ENCODE measurements at places on chromosomes 12 and 14. TPM values are rescaled to one million over a fixed set of nuclear protein-coding genes. Genes with fewer than 3 reads are reported as not detected.

IKZF4 gene
- total RNA-seq = 0.94 TPM

SLC8A3 gene
- not detected for total RNA-seq

NUP107 gene
- 63.3 TPM for total RNA-seq

TAS2R8 gene
- total RNA-seq = not detected

KCNC2 gene
- total RNA-seq = not detected

GUCY2C gene
- total RNA-seq = not detected

RFX4 gene
- total RNA-seq = not detected

PTPN6 gene
- 37.5 TPM for total RNA-seq

EPYC gene
- total RNA-seq = not detected

CD9 gene
- 284 TPM for total RNA-seq

LALBA gene
- total RNA-seq = not detected

DNA sequence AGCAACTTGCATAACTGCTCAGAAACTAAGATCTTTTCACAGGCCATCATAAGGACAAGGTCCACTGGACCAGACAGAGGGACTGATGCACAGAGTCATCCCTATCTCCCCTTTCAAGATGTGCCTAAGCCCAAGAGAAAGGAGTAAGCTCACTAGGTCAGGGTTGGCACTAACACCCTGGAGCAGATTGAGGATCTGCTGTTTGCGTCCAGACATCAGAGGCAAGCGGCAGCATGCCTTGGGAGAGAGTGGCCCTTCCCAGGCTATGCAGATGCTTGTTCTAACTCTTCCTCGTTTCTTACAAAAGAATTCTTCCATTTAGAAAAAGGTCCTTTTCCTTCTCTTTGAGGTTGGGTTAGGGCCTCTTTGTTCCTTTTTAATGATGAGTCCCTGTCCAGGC lies 187.2 kb downstream of the KCNA5 start:
- no peak for DNase-seq

DNA sequence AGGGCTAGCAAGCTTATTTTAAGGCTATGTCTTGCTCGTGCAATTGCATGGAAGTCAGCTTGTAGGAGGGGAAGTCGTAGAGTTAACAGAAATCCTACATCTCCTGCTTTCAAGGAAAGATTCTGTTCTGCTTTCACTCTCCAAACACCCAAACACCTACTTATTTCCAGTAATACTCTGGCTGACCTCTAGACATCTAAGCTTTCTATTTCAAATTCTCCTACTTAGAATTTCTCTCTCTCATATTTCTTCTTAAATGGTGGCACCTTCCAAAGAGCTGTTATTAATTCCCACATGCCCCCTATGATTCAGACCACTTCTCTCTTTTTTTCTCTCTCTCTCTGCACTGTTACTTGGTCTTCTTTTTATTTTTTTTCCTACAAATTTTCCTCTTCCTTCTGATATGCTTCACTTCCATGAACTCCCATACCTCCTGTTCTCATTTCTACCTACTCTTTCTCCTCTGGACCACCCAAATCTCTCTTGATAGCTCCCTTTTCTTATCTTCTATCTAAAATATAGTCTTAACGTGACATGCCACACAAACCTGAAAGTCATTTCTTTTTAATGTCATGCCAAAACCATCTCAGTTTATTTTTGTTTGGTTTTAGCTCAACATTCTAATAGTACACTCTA lies 90.8 kb downstream of the RPS6KA5 start:
- DNase-seq = no peak

- no peak for DNase-seq
Observed at GRCh38 chr12:124663771-124664366, 96.5 kb upstream of the NCOR2 start.

GRCh38 chr12:42868291-42868690 lies 278.7 kb upstream of the PRICKLE1 start:
- DNase-seq = no peak

DNA sequence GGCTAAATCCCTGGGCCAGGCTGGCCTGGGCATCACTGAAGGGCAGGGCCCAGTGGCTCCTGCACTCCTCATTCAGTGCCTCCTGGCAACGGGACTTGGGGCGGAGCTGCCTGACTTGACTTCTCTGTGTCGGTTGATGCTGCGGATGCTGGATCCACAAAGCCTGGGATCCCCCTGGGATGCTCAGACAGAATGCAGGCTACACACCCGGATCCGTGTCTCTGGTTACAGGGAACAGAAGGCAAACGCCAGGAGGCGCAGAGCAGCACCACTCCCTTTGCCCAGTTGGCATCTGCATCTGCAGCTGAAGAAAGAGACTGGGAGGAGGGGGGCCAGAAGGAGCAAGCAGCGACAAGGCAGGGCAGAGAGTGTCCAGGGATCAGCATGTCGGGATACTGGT lies 154.5 kb upstream of the FKBP4 start:
- DNase-seq = no peak

GRCh38 chr12:77104286-77104685 lies 38.9 kb upstream of the E2F7 start:
- DNase-seq = no peak

DNA sequence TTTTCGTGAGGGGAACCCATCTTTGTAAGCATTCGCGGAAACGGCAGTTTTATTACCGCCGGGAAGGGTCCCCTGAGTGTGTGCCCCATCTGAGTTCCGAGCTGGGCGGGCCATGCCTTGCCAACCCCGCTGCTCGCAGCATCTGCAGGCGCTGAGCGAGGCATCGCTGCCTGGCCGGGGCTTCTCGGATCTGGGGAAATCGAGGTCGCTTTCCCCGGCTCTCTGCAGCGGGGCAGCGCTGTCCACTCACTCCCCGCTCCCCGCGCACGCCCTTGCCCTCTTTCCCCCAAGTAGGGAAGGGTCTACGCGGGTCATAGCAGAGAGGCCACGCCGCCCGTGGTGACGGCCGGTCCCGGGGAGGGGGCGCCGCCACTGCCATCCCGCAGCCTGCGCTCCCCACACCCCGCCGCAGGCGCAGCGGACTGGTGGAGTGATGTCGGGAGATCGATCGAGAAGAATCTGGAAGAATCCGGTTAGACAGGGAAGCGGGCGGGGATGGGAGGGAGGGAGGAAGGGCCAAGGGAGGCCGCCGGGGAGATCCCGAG lies 507 bp upstream of the FKBP4 start:
- no peak for DNase-seq

DNA sequence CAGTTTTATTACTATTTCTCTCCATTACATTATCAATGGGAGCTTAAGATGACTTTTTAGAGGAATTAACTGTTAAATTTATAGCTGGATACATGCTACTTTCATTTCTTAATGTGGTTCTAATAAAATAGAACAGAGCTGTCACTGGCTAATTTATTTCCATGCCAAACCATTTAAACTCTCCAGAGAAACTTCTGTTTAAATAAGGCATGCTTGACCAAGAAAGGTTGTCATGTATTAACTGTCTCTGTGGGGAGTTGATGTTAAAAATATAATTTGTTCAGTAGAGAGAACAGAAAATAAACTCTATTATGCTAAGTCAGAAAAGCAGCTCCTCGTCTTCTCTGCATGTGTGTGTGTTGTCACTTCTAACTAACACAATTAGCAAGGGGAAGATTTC lies 447.4 kb downstream of the SLC16A7 start:
- DNase-seq = no peak

GRCh38 chr12:78928200-78929074 lies 63.9 kb downstream of the SYT1 start:
- DNase-seq = no peak

DNA sequence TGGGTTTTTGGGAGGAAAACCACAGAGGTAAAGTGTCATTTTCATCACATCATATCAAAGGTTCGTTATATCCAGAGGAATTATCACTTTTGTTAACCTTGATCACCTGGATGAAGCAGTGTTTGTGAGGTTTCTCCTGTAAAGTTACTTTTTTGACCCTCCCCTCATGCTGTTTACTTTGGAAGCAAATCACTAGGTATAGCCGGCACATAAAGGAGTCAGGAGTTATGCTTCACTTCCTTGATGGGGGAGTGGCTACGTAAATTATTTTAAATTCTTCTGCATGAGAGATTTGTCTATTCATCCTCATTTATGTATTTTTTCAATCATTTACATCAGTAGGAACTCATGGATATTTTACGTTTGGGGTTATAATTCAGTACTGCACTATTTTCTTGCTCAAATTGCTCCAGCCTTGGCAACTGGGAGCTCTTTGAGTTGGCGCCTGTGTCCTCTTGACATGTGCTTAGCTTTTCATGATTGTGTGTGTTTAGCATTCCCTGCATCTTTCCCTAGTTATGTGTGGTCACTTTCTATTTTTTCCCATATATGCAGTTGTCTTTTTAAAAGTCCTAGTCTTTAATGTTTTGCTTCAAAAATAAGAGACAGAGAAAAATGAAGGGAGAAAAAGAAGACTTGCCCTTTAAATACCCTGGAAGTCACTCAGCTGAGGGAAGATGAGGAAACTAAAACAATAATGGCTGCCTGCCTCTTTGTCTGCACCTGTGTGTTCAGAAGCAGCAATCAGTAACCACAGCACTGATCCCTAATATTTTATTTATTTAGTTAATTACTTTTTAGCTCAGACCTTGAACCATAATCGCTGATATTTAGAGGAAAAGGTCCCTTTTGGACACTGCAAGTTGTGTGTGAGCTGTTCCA lies 62.1 kb downstream of the ZNF641 start:
- no peak for DNase-seq

GRCh38 chr12:8145754-8146441 lies 10.9 kb upstream of the ZNF705A start:
- DNase-seq = peak; percentile 3

- DNase-seq = no peak
Observed at GRCh38 chr14:72929316-72930080, 3.2 kb downstream of the DCAF4 start.

DNA sequence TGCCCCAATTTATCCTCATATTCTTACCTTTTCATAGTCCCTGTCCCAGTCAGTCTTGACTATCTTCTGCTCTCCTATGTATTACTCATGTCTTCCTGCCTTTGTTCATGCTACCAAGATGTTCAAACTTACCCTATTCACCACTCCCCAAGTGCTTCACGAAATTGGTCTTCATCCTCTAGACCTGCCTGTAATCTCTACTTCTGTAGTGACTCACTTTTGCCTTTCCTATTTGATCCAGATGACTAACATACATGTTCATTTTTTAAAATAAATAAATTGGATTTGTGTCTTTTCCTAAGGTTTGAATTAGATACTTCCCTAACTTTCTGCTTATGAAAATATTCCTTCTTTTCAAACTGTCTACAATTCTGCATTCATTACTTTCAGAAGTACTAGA lies 107.7 kb upstream of the PPM1H start:
- DNase-seq = no peak

GRCh38 chr12:2236506-2237294 lies 183.9 kb downstream of the CACNA1C start:
- no peak for DNase-seq

DNA sequence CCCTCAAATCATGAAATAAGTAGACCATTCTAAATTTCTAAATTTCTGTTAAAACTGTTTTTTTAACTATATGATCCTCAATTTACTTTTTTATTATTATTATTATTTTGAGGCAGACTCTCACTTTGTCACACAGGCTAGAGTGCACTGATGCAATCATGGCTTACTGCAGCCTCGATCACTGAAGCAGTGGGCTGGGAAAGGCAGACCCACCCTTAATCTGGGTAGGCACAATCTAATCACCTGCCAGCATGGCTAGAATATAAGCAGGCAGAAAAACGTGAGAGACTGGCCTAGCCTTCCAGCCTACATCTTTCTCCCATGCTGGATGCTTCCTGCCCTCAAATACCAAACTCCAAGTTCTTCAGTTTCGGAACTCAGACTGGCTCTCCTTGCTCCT lies 2.3 kb downstream of the ERO1A start:
- DNase-seq = no peak

- DNase-seq = no peak
Observed at GRCh38 chr14:52422650-52423356, 108.7 kb downstream of the PTGER2 start.

DNA sequence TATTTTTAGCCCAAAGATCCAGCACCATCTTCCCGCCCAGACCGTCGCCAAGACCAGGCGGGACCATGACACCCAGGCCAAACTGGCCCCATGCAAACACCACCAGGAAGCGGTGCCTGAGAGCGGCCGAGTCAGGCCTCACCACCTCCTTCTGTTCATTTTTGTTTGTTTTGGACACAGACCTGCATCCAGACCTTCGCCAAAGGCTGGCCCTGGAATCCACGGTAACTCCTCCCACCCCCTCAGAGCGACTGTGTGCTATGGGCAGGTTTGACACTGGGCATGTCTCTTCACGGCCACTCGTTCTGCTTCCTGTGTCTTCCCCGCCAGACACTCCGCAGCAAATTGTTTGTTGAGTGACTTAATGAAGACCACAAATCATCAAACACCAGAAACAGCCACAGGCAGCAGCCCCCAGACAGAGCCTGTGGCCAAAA lies 47.1 kb downstream of the NCOR2 start:
- DNase-seq = no peak

- no peak for DNase-seq
Observed at GRCh38 chr14:92783813-92784431, 10.2 kb upstream of the GOLGA5 start.

DNA sequence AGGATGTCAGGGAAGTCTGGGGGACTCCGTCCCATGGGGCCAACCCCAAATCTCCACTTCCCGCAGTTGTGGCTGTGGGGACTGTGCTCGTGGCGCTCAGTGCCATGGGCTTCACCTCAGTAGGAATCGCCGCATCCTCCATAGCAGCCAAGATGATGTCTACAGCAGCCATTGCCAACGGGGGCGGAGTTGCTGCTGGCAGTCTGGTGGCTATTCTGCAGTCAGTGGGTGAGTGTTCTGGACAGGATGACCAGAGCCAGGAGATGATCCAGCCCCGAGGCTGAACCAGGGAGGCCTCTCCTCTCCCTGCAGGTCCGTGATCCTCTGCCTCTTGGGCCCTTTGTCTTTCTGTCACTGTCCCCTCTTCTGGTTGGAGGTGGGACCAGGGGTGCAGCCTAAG lies 8.8 kb upstream of the IFI27 start:
- no peak for DNase-seq

GRCh38 chr12:106226884-106227640 lies 20.8 kb downstream of the CKAP4 start:
- DNase-seq = no peak
